COR-L47 (cell line): ENCODE measurements at places on chromosomes 4 and X.

DNA sequence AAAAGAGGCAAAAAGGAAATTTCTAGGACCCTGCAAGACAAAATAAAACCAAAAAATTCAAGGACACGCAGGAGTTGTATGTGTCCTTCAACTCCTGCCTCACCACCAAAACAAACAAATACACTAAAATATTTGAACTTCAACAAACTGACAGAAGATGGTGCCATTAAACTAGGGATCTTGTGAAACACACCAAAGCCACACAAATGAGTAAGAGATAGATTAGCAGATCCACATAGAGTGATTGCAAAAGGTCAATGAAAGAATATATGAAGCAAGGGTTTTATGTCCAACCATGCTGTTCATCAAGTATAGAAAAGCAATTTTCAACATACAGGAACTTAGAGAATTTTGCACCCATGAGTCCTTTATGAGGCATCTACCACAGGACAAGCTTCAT is 40.1 kb upstream of the SCML1 start:
- no peak for DNase-seq

DNA sequence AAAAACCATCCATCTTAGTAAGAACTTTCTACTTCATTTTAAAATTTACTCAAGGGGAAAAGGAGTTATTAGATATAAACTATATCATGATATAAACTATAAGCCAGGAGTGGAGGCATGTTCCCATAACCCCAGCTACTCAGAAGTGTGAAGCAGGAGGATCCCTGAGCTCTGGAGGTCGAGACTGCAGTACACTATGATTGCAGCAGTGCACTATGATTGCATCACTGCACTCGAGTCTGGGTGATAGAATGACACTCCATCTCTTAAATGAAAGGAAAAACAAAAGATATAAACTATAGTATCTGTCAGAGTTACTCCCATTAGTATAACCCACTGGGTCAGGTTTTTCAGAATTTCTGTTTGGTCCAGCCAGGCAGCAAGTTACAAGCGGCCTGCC is 47.6 kb downstream of the RPS3A start:
- no peak for DNase-seq

GRCh38 chr4:69092190-69092589 is 4.1 kb upstream of the UGT2B7 start:
- DNase-seq = peak; percentile 69

GRCh38 chrX:74892561-74892960 is 32.7 kb downstream of the NEXMIF start:
- no peak for DNase-seq

- no peak for DNase-seq
These were observed 30.8 kb upstream of the VCX2 start for GRCh38 chrX:8201896-8202331.

DNA sequence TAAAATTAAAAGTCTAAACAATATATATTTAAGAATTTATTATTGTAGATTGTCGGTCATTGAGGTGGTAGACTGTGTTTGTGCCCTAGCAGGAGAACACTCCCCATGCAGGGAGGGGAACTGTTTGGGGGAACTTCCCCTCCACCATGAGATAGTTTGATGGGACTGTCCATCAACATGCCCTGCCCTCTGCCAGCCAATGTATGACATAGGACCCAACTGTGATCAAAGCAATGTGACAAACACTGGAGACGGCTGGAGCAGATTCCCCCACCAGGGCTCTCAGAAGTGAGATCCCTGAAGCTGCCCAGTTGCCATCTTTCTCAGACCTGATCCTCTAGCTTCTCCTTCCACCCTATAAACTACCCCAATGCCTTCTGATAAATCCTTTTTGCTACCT is 44.9 kb downstream of the SH3KBP1 start:
- DNase-seq = no peak

DNA sequence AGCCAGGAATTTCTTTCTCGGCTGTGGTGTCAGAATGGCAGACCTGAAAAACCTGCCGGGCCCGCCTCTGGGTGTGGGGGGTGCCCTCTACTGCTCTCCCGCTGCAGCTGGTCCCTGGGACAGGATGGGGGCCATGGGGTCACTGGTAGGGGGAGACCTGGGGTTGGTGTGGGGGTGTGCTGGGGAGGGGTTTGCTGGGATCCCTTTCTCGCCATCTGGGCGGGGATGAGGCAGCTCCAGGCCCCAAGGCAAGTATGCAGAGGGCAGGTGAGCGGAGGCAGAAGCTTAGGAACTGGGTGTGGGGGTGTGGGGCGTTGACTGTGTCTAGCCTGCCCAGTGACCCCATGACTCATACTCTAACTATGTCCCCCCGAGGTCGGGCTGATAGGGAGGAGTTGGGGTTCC is 884 bp downstream of the CCDC120 start:
- DNase-seq = no peak

- DNase-seq = no peak
These were observed 331.5 kb downstream of the RPA4 start for GRCh38 chrX:97215186-97215585.

DNA sequence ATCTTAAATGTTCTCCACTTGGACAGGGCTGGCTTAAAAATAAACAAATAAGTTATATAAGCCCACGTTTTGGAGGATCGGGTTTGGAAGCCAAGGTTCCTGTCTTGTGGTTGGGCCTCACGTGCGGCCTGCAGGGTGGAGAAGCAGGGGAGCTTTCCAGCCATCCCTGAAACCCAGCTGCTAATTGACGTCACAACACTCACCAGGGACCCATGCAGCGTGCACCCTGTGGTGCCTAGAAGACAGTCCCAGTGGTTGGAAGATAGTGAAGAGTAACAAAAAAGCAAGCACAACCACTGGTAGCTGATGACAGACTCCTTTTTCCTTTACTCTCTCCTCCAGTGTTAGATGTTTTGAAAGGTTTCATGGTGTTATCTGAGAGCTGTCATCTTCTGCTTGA is 142.0 kb upstream of the RBPJ start:
- DNase-seq = no peak

DNA sequence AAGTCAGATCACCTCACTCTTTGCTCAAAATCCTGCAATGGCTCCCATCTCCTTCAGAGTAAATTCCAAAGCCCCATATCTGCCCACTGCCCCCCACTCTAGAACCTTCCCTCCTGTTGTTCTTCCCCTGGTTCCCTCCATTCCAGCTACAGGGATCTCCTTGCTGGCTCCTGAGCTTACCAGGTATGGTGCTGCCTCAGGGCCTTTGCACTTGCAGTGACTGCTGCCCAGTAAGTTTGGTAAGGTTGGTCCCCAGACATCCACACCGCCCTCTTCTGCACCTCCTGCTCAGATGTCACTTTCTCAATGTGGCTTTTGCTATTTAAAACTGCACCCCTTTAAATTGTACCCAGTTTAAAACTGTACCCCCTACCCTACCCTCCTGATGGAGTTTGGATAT is 7.8 kb upstream of the MAN2B2 start:
- DNase-seq = no peak

- no peak for DNase-seq
These were observed 24.4 kb upstream of the ZFX start for GRCh38 chrX:24125028-24125612.

- DNase-seq = no peak
These were observed 50.4 kb upstream of the GRPEL1 start for GRCh38 chr4:7118013-7118832.

- DNase-seq = no peak
These were observed 25.5 kb upstream of the FAM120C start for GRCh38 chrX:54208531-54208930.

DNA sequence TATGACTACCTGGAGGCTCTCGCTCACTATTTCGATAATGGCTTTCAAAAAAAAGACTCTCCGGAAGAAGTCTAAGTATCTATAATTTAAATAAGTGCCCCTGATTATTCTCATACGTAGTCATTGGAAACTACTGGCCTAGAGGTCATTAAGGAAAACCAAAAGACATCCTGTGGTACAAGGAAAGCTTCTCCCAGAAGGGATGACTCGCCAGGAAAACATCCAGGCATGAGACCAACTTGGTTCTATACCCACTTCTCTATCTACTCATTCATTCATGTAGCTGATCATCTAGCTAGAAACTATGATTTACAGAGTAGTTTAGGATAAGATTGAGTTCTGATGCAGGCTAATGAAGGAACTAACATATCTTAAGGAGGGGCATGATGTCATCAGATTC is 37.7 kb downstream of the SOX3 start:
- no peak for DNase-seq

- no peak for DNase-seq
These were observed 210.4 kb downstream of the MID1IP1 start for GRCh38 chrX:39011454-39012221.

DNA sequence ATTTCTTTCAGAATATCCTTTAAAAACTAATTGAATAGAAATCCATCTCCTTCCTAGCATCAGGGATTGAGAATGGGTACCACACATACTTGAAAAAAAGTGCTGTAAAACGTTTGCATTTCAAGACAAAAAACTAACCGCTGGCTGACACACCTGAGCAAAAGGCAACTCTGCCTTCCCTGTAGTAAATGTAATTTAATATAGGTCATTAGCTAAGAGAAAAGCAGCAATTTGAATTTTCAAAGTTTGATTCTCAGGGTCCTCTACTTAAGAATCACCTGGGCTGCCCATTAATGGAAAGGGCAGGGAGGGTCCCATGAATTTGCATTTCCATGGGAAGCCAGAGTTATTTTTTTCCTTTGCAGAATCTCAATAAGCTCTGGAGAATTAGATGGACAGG is 40.5 kb upstream of the SPP1 start:
- no peak for DNase-seq

- no peak for DNase-seq
These were observed 3.2 kb downstream of the SPP1 start for GRCh38 chr4:87978681-87979080.

DNA sequence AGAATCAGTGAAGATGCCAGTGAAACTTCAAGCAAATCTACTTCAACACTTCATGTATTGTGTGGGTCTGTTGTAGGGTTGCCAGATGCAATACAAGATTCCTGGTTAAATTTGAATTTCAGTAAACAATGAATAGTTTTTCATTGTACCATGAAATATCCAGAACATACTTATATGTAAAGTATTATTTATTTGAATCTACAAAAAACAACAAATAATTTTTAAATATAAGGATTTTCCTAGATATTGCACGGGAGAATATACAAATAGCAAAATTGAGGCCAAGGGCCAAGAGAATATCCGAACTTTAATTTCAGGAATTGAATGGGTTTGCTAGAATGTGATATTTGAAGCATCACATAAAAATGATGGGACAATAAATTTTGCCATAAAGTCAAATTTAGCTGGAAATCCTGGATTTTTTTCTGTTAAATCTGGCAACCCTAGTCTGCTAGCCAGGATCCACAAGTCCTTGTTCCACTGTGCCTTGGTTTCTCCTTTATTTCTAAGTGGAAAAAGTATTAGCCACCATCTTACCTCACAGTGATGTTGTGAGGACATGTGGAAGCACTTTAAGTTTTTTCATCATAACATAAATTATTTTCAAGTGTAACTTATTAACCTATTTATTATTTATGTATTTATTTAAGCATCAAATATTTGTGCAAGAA is 2.3 kb downstream of the CXCL8 start:
- DNase-seq = no peak

DNA sequence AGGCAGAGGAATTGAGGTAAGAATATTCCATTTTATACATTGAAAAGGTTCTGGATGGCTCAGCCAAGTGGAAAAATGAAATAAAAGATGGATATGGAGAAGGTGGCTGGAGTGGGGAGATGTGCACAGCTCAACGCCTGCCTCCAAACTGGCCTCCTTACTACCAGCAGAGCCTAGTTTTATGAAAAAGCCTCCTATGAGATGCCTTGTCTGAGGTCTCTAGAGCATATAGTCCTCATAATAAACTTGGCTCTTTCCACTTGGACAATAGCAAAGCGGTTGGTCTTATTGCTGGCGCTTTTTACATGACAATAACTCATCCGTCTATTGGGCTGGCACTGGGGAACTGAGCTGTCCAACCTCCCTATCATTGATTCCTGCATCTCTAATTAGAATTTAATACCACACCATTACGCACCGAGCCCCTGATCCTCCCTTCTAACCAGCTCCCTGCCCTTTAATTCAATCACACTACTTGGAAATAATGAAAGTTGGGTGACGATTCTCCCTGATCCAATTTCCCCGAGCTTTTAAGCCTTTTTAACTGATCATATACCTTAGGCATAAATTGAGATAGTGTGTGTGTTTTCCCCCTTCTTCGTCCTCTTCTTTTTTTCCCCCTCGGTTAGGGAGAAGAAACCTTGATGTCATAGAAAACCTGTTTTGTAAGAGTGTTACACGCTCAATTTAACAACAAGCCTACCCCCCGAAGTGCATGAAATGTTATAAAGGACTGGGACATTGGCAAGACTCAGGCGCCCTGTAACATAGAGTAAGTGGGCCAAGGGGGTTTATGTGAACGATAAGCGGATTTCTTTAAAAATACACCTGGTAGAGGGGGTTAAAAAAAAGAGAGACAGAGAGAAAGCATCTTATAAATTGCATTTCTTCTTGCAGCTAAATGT is at the start of gene PHOX2B:
PHOX2B (minus strand) TSS at position 155 of the 905 bp plus-strand sequence; CDS start at position 40, 115 bp downstream.
- DNase-seq = no peak
